ENCODE measurements at places on chromosomes 7 and 10. TPM values are rescaled to one million over a fixed set of nuclear protein-coding genes. Genes with fewer than 3 reads are reported as not detected.
A peak's percentile ranks its signal among the peaks of the same experiment; 100 is the strongest.

The METTL27 gene
- total RNA-seq = 5.3 TPM

- DNase-seq = no peak
Observed at GRCh38 chr7:156091519-156092080, 279.3 kb upstream of the SHH start.

- DNase-seq = peak; percentile 56
Observed at GRCh38 chr10:132189016-132189415, 2.3 kb downstream of the DPYSL4 start.

GRCh38 chr10:122159141-122159970, 111.7 kb upstream of the BTBD16 start:
- DNase-seq = peak; percentile 38

DNA sequence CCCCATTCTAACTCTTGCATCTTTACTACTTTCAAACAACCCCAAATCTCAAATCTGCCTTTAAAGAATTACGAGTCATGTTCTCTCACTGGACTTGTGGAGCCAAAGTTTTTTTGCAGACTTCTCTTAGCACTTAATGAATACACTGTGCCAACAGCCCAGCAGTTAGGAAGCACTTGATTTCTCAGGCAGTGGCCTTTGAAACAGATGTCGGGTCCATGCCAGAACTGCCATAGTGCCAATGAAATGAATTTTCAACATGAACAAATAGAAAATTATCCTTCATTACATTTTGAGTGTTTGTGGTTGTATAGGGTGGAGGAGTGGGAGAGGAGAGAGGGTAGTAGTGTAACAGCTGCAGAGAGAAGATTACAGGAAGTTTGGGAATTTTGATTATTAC, 5.9 kb downstream of the BORCS7 start:
- DNase-seq = no peak

DNA sequence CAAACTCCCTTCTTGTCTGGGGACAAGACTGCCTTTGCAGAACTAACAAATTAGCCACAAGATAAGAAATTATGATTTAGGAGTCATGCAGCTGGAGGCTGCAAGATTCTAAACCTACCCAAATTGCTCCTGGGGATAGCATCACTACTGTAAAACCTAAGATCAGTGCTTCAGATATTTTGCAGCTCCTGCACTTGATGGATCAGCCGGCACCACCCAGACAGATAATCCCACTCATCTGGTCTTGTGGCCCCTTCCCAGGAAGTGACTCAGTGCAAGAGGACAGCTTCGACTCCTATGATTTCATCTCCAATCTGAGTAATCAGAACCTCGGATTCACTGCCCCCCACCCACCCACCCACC, 181.9 kb downstream of the AKR1D1 start:
- no peak for DNase-seq

GRCh38 chr10:70683601-70683934, 11.3 kb downstream of the ADAMTS14 start:
- DNase-seq = no peak

GRCh38 chr7:117011419-117012260, 58.3 kb downstream of the ST7 start:
- DNase-seq = no peak

All from pancreas (tissue), 10 donors.